ENCODE measurements at places on chromosomes 3 and 15.

GRCh38 chr15:67307889-67308597 is 53.5 kb downstream of the IQCH start:
- no peak for DNase-seq

DNA sequence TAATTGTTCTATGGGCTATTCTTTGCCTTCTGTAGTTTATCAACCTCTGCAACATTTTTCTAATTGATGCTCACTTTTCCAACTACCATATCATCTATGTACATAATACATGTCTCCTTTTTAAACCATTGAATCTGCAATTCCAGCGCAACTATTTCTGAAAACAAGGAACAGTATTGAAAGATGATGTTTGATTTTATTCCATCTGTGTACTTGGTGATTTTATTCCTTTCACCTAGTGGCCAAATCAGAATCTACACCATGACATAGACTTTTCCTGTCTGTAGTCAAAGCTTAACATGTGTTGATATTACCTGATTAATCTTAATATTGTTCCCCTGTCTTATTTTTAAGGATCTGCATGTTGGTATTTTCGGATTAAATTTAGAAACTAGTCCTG is 13.0 kb downstream of the NKTR start:
- no peak for DNase-seq

- no peak for DNase-seq
These were observed 339.2 kb upstream of the ONECUT1 start for GRCh38 chr15:53129121-53129904.

GRCh38 chr3:106929081-106929480 is 448.2 kb upstream of the CCDC54 start:
- DNase-seq: no peak

DNA sequence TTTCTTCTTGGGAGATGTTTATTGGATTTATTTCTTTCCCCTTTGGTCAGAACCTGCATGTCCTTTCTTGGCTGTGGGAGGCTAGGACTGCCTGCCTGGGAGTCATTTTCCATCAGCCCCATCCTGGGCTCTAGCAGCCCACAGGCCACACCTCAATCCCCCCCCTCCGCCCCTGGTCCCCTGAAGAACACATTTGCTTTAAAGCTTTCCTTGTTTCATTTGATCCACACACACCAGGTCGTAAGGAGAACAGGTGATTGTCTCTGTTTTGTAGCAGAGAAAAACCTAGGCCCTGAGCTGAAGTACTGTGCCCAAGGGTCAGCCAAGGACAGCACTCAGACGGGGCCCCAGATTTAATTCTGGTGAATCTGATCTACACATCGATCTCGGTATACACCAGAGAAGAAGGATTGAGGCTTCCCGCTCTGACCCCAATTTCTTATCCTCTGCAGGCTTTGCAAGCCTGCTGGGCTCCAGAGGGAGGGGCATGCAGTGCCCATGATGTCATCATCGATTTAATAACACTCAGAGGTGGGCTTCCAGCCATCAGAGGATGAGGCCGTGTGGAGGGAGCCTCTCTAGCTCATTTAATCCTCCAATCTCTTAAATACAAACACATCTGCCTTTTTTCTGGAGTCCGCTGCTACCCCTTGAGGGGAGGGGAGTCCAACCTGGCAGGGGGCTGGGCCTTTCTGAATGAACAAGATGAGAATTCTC is 1.7 kb upstream of the CLN6 start:
- DNase-seq: no peak

DNA sequence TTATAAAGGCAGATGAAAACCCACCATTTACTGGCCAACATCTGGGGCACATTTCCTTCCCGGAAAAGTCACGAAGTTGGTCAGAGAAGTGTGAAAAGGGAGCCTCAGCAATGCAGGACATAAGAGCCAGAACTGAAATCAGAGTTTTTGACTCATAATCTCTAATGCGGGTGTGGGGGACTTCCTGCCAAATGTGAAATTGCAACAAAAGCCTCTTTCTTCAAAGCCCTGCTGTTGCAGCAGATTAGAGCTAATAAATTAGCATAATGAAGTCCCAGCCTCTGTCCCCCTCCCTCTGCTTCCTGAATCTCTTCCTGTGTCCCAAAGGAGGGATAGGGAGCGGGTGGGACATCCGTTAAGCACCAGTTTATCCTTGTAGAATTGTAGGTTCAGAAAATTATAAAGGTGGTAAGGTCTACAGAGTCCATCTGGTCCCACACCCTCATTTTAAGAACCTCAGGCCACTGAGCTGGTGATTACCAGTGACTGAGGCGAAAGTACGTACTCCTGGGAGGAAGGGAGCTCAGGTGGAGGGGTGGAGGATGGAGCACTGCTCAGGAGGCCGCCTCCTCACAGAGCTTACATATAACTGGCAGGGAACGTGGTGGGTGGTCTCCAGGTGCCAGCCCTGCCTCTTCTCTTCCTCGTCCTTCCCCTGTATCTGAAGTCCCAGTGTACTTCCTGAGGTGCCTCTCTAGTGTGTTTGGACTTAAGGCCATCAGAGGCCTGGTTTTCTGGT is 35.0 kb downstream of the ST6GAL1 start:
- no peak for DNase-seq

GRCh38 chr3:113825090-113825489 is 13.5 kb upstream of the GRAMD1C start:
- DNase-seq: no peak

GRCh38 chr3:194308601-194309449 is 42.3 kb downstream of the CPN2 start:
- DNase-seq: no peak

DNA sequence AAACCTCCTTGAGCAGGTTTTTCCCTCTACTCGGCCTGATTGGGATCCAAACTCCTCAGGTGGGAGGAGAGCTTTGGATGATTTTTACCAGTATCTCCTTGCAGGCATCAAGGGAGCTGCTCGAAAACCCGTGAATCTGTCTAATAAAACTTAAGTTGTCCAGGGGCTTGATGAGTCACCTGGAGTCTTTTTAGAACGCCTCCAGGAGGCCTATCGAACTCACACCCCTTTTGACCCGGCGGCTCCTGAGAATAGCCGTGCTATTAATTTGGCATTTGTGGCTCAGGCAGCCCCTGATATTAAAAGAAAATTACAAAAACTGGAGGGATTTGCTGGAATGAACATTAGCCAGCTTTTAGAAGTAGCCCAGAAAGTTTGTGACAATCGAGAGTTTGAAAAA is 41.6 kb downstream of the ZBTB11 start:
- no peak for DNase-seq

DNA sequence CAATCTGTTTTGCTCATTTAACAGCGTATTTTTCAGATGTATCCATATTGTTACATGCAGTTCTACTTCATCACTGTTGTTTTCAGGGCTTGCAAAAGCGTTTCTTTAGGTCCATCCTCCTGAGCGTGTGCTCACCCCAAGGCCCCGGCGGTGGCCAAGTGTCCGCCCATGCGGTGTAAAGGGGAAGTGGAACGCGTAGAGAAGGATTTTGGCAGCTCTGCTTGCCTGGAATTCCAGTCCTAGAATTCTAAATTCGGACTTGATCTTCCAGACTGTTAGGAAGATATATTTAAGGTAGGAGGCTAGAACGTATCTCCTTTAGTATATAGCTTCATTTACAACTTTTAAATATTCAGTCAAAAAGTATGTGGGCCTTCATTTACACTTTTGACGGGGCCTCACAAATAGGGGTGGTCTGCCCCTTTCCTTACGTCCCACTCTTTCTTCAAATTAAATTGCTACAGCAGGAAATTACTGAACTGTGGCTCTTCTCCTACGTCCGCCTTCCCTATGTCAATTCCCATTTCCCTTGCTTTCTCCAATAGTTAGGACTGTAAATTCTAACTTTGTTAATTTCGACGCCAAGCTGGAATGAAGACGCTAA is 609 bp upstream of the TBC1D23 start:
- peak; percentile 41 for DNase-seq

GRCh38 chr3:94285872-94286271 is 223.0 kb downstream of the NSUN3 start:
- no peak for DNase-seq

DNA sequence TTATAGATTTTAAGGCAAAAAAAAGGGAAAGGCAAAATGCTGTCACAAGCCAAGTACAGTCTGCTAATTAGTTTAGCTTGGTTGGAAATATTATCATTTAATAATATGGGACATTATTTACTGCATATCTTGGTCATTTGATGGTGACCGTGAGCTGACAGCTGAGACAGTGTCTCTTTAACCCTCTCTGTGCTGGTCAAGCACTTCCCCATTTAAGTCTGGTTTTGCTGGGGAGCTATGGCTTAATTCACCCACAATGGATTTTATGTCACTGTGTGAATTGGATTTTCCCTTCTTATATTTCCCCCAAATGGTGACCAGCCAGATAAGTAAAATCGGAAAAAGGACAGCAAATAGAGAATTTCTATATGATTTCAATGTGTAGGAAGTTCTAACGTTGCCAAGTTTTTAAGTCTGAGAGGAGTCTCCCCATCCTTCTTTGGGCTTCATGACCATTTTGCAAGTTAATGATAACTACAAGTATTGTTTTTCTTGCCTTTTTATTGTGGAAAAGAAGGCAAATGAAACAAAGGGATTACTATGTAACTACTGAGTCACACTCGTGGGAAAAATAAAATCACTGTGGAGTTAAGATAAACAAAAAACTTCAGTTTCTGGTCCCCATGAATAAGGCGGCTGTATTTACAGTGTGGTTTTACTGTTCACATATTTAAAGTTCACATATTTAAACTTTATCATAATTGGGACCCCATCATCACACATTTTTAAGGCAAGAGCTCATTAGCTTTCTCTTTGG is 373.5 kb downstream of the NR2F2 start:
- no peak for DNase-seq

DNA sequence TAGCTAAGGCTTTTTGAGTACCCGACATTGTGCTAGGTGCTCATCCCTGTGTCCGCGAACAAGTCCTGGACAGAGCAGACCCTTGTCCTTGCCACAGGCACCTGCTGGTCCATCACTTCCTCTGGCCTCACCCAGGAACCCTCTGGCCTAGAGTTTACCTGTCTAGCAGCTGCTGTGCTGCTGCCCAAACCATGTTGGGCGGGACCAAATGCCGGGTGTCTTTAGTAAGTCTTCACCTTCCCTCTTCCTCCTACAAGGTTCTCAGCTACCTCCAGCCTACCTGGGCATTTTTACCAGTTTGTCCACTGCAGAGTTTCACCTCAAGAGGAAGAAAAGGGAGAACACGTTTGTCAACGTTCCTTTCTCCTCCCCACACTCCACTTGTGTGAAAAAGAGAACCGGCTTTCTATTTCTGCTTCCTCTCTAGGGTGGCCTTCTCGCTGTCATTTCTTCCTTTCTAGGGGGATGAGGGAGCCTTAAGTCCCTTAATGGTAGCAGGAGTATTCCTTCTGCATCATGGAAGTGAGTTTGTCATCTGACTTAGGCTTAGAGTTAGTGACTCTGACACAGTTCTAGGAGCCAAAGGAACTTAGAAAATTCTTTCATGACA is 80.4 kb upstream of the GCNT3 start:
- DNase-seq: no peak

DNA sequence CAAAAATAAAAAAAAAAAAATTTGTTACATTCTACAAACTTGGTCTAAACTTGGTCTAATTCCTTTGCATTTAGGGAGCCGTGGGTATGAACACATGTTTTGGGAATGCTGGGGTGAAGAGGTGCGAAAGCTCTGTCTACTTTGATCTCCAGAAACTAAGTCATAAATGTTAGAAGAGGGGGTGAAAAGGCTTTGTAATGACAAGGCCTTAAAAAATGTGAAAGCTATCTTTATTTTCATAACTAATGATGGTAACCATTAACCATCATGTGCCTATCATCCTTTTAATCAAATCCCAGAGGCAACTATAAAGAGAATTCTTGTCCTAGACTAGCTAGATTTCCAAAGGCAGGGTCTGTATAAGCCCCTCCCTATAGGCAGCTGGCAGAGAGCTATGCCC is 60.9 kb downstream of the PRICKLE2 start:
- DNase-seq: no peak

DNA sequence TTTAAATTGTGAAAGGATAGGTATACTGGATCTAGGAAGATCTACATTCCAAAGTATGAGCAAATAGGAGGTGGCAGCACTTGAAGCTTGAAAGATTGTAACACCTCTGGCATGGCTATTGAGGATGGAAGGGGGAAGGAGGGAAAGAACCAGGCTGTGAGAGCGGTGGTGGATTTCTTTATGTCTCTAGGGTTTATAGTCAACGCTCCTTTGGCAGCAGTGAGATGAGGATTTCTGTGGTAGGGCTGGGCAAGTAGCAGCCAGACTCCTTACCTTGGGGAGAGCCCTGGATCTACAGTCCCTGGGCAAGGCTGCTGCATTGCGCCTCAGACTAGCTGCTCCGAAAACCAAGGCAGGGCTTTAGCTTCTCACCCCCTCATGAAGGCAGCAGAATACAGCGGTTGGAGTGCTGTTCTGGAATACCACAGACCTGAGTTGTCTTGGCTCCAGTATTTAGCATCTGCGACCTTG is 53.2 kb downstream of the MEF2A start:
- DNase-seq: no peak

GRCh38 chr3:16265455-16265786 is 409 bp downstream of the OXNAD1 start:
- no peak for DNase-seq

GRCh38 chr3:157061265-157061664 is 98.7 kb downstream of the CCNL1 start:
- DNase-seq: no peak

DNA sequence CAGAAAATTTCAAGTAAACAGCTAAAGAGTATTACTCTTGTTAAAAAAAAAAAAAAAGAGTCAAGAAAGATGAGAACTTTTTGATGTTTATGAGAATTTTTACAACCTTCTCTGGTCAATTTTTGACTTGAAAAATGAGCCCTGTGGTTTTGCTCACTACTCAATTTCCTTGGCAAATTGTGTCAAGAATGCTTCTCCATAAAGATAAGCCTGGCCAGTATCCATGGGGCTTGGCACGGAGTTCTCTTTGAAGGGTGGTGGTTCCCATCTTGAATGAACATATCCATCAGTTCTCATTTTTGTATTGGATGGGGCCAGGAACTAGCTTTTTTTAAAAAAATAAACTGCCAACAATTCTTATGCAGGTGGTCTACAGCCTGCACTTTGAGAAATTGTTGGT is 179.9 kb downstream of the RYR3 start:
- DNase-seq: no peak

DNA sequence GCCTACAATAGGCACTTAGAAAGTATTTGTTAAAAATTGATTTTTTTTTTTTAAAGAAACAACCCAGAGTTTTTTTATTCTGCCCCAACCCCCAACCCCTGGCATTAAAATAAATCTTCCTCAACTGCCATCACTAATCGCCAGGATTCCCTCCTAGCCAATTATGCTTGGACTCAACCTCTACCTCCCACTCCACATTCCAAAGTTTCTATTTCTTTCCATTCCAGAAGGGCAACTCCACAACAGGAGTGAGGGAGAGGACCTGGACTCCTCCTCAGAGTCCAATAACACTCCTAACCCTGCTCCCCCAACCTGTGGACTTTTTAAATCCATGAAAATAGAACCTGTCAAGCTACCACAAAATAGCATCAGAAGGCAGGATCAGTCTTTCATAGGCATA is 99.4 kb downstream of the ADAMTS9 start:
- DNase-seq: no peak

GRCh38 chr3:164194842-164195241 is 883.5 kb downstream of the SI start:
- DNase-seq: no peak
